ENCODE measurements at places on chromosomes 5 and 9. TPM values are rescaled to one million over a fixed set of nuclear protein-coding genes. Genes with fewer than 3 reads are reported as not detected.
A peak's percentile ranks its signal among the peaks of the same experiment; 100 is the strongest.

- H3K4me3 ChIP-seq: no peak overlapping the region
- H3K36me3 ChIP-seq: no peaks in the 10 kb centered on the region
- no peaks in the 10 kb centered on the region for H3K4me1 ChIP-seq
- no peak overlapping the region for H3K27ac ChIP-seq
- H3K27me3 ChIP-seq: no peaks in the 10 kb centered on the region
Measured at GRCh38 chr5:9905661-9906060, 275.5 kb upstream of the TAS2R1 start.

- no peaks in the 10 kb centered on the region for H3K36me3 ChIP-seq
- no peak overlapping the region for H3K27ac ChIP-seq
Measured at GRCh38 chr5:123035918-123036390, 571 bp downstream of the PPIC start.

DNA sequence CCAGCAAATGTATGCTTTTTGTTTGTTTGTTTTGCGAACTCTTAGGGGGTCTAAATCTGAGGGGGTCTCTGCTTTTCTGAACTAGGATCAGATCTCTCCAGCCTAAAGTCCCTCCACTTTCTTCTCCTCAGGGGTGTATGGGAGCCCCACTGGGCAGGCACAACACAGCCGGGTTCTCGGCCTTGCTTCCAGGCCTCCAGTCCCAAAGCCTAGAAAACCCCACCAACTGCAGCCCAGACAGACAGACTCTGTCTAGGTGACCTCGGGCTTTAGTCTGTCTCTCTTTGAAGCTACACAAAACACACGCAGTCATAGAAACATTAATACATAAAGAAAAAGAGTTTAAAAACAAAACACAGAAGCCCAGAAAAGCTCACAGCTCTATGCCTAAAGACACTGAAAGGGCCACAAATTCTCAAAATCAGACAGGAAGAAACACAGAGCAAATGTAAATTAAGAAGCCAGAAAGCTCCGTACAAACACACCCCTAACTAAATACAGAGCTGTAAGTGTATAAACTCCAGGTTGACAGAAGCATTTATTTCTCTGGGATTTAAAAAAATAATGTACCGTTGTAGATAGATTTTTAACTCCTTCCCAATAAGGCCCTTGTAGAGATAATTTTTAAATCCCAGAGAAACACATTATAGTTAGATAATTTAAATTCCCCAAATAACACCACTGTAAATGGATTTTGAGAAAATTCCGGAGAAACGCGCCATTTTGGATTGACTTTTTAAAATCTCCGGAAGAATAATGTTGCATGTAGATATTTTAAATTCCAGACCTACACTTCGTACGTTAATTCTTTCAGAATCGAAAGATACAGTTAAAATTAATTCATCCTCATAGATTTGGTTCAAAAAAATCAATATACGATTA is 2.0 kb downstream of the PITX1 start:
- H3K27me3 ChIP-seq: peaks cover 76% of the 10 kb centered on the region
- H3K4me3 ChIP-seq: peak overlapping the region; percentile 50
- H3K27ac ChIP-seq: no peak overlapping the region
- H3K4me1 ChIP-seq: peaks cover 35% of the 10 kb centered on the region

DNA sequence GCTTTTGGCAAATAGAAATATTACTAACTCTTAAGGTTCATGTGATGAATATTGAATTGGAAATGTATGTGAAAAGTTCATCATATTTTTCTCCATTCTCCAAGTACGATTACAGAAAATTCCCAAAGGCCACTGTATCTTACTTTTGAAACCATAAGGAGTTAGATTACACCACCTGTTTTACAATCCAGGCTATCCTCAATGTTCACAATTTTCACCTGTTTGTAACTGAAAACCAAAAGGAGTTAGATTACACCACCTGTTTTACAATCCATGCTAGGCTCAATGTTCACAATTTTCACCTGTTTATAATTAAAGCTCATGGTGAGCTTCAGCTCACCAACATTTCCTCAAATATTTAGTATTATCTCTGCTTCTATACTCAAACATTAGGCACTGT is 188.0 kb downstream of the HCN1 start:
- no peaks in the 10 kb centered on the region for H3K27me3 ChIP-seq
- no peak overlapping the region for H3K27ac ChIP-seq
- H3K36me3 ChIP-seq: no peaks in the 10 kb centered on the region
- no peak for DNase-seq

DNA sequence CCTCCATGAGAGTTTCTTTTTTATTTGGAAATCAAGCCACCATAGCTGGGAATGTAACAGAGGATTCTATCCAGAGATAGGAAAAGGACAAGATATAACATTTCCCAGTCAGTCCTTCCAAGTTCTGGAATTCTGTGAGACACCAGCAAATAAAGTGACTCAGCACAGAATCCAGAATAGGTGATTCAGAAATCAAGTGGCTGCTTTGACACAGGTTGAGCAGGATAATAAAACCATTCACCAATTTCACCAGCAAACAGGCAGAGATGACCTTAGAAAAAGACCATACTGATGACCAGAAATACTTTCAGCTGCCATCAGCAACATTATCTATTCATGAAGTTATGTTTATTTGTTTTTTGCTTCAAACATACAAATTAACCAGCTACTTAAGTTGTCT is 491.5 kb upstream of the TUSC1 start:
- H3K27me3 ChIP-seq: no peaks in the 10 kb centered on the region
- H3K4me1 ChIP-seq: no peaks in the 10 kb centered on the region
- no peak for DNase-seq

GRCh38 chr5:148776780-148777179 is 49.6 kb upstream of the ADRB2 start:
- no peak for DNase-seq
- no peaks in the 10 kb centered on the region for H3K4me1 ChIP-seq
- no peaks in the 10 kb centered on the region for H3K36me3 ChIP-seq
- peaks cover 19% of the 10 kb centered on the region for H3K27me3 ChIP-seq
- no peak overlapping the region for H3K4me3 ChIP-seq

DNA sequence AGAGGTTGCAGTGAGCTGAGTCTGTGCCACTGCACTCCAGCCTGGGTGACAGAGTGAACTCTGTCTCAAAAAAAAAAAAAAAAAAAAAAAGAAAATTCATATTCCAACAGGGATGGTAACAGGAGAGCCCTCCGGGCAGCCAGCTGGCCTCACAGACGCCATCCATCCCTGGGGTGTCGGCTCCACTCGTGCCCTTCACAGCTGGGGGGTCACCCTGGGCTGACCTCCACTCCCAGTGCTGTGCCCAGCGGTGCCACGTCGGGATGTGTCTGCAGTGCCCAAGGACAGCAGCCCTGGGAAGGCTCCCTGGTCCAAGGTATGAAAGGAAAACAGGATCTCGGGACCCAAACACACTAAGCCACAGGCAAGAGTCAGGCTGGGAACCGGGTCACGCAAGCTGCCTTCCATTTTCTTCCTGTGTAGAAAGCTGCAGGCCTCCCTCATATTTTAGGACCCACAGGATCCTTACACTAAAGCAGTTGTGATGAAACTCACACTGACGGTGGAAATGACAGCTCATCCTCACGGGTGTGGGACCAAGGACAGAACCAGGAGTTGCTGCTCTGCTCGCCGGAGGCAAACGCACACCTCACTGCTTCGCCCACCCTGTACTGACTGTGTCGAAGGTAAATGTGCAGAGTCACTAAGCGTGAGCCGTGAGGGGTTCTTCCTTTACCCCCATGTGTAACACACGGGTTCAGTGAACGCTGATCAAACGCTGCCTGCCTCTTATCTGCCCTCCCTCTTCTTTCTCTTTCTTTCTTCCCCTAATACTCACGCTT is 5.3 kb downstream of the SLC12A7 start:
- no peaks in the 10 kb centered on the region for H3K27me3 ChIP-seq
- H3K4me3 ChIP-seq: peak overlapping the region; percentile 88
- peaks cover 57% of the 10 kb centered on the region for H3K36me3 ChIP-seq
- DNase-seq: peak; percentile 50
- peak overlapping the region; percentile 98 for H3K27ac ChIP-seq
- H3K4me1 ChIP-seq: peaks cover 85% of the 10 kb centered on the region

- no peaks in the 10 kb centered on the region for H3K36me3 ChIP-seq
- peaks cover 34% of the 10 kb centered on the region for H3K27me3 ChIP-seq
- peaks cover 3% of the 10 kb centered on the region for H3K4me1 ChIP-seq
- H3K27ac ChIP-seq: no peak overlapping the region
Measured at GRCh38 chr5:96648023-96648422, 14.2 kb upstream of the CAST start.

DNA sequence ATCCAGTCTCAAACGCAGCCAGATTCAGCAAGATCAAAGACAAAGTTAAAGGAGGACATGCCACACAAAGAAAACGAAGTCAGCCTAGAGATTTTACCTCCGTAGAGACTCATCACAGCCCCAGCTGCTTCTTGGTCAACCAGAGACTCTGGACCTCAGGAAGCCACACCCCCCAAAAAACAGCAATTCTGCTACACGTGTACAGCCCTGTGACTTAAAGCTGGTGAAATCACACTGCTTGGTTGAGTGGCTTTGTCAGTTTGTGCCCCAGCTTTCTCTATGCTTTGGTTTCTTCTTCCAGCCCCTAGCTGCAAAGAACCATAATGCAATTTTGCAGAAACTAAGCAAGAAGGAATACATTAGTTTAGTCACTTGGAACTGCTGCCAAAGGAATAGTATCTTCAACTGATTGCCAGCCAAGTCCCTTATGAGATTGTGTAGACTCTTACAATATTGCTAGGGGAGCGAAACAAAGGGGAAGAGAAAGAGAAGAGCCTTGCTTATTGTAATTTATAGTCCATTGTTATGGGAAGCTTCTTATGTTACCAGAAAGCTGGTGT is 158.8 kb upstream of the ZNF462 start:
- no peak overlapping the region for H3K27ac ChIP-seq
- no peak for DNase-seq
- no peak overlapping the region for H3K4me3 ChIP-seq
- H3K4me1 ChIP-seq: no peaks in the 10 kb centered on the region
- H3K27me3 ChIP-seq: no peaks in the 10 kb centered on the region
- no peaks in the 10 kb centered on the region for H3K36me3 ChIP-seq

DNA sequence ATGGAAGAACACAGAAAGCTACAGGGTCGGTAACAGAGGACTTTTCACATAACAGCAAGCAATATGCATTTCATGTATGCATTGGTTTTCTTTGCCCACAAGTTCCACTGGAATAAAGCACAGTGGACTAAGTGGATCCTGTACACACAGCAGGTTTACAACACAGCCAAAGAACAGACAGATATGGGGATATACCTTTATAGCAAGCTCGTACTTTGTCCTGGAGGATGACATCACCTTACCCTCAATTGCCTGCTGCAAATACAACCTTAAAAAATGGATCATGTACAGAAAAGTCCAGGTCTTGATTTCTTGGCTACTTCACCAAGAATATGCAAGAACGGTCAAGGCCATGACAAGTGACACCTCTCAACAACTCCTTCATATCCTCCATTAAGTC is 1445.5 kb downstream of the MAT2B start:
- no peaks in the 10 kb centered on the region for H3K4me1 ChIP-seq
- no peak overlapping the region for H3K27ac ChIP-seq
- no peak overlapping the region for H3K4me3 ChIP-seq
- no peaks in the 10 kb centered on the region for H3K36me3 ChIP-seq
- H3K27me3 ChIP-seq: no peaks in the 10 kb centered on the region

DNA sequence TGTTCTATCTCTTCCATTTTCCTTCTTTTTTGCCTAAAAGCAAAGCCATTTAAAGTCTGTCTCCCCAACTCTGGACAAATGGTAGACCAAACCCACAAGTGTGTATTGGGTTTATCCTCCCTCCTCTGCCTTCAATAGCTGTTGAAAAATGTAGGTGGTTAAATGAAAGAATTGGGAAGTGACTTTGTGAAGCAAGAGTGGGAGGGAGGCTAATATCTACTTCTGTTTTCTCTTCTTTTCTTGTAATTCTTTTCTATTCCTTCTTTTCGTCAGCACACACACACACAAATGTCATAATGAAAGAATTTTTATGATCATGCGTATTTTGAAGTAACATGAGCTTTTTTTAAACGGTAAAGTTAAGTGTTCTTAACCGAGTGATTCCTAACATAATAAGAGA is 3.8 kb downstream of the CCDC152 start:
- H3K36me3 ChIP-seq: peaks cover 1% of the 10 kb centered on the region
- H3K27ac ChIP-seq: no peak overlapping the region
- peaks cover 3% of the 10 kb centered on the region for H3K4me1 ChIP-seq
- H3K27me3 ChIP-seq: no peaks in the 10 kb centered on the region
- no peak overlapping the region for H3K4me3 ChIP-seq
- DNase-seq: no peak

GRCh38 chr5:71740015-71740753 is 21.1 kb downstream of the CARTPT start:
- H3K4me1 ChIP-seq: no peaks in the 10 kb centered on the region
- H3K27ac ChIP-seq: no peak overlapping the region
- no peak for DNase-seq
- H3K36me3 ChIP-seq: no peaks in the 10 kb centered on the region
- peaks cover 11% of the 10 kb centered on the region for H3K27me3 ChIP-seq

DNA sequence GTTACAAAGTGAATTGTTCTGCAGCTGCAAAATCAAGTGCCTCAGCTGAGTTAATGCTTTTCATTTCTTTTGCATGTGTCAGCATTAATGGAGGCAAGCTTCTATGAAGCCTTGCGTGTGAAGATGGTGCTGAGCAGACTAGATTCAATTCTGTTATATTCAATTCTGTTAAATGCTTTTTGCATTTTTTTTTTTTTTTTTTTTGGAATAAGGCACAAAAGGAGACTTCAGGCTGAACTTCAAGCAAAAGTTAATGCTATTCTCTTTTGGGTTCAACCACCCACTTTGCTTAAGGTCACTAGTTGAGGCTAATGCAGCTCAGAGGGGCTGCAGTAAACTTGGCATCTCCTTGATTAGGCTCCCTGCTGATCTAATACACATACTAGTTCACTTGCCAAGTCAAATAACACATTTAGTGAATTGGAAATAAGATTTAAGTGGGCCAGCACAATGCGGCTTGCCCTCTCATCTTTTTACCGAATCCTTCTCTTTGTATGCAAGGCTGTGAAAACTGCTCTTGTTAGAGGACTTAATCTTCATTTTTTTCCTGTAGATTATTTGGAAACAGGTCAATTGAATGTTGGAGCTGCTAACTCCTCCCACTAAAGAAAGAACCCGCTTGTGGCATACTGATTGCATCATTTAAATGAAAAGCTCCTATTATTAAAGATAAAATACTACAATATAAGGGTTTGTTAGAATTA is 1020.2 kb downstream of the NR2F1-AS1 start:
- no peak overlapping the region for H3K4me3 ChIP-seq
- H3K27ac ChIP-seq: no peak overlapping the region
- H3K27me3 ChIP-seq: no peaks in the 10 kb centered on the region
- no peak for DNase-seq

LRRC19 gene
- not detected for total RNA-seq

POU5F2 gene
- 1.1 TPM for total RNA-seq

CCNJL gene
- not detected for total RNA-seq

NR4A3 gene
- total RNA-seq: 0.29 TPM

KCNV2 gene
- total RNA-seq: not detected

IL13 gene
- 1.4 TPM for total RNA-seq

PCDHGC5 gene
- total RNA-seq: not detected
